Ureter (tissue), 1 donor: ENCODE measurements at places on chromosomes 7 and 10.

DNA sequence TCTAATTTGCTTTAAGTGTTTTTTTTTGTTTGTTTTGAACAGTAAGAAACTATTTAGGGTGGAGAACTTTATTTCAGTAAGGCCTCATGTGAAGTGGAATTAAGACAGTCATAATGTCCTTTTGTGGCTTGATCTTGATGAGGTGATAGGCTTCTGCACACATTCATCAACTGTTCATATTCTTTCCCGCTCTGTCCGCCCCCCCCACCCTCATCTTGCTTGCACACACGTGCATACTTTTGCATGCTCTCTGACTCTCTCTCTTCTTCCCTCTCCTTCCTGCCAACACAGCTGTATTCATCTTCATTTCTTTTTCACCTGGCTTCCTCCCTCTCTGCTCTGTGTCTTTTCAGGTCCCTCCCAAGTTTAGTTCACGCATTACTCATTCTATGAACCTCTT is 429.6 kb downstream of the AUTS2 start:
- DNase-seq = no peak

- no peak for DNase-seq
These were observed 21.8 kb upstream of the FIGNL1 start for GRCh38 chr7:50471970-50472369.

GRCh38 chr7:150944066-150945042 is 33.8 kb downstream of the KCNH2 start:
- DNase-seq = peak; percentile 70

DNA sequence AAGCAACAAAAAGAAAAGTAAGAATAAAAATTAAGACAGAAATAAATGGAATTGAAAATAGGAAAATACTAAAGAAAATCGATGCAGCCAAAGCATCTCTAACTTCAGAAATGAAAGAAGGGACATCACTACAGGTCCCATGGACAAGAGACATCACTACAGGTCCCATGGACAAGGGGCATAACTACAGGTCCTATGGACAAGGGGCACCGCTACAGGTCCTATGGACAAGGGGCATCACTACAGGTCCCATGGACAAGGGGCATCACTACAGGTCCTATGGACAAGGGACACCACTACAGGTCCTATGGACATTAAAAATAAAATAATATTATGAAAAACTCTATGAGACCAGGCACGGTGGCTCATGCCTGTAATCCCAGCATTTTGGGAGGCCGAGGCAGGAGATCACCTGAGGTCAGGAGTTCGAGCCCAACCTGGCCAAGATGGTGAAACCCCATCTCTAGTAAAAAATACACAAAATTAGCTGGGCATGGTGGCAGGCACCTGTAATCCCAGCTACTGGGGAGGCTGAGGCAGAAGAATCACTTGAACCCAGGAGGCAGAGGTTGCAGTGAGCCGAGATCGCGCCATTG is 101.0 kb upstream of the DNAAF5 start:
- DNase-seq = no peak

DNA sequence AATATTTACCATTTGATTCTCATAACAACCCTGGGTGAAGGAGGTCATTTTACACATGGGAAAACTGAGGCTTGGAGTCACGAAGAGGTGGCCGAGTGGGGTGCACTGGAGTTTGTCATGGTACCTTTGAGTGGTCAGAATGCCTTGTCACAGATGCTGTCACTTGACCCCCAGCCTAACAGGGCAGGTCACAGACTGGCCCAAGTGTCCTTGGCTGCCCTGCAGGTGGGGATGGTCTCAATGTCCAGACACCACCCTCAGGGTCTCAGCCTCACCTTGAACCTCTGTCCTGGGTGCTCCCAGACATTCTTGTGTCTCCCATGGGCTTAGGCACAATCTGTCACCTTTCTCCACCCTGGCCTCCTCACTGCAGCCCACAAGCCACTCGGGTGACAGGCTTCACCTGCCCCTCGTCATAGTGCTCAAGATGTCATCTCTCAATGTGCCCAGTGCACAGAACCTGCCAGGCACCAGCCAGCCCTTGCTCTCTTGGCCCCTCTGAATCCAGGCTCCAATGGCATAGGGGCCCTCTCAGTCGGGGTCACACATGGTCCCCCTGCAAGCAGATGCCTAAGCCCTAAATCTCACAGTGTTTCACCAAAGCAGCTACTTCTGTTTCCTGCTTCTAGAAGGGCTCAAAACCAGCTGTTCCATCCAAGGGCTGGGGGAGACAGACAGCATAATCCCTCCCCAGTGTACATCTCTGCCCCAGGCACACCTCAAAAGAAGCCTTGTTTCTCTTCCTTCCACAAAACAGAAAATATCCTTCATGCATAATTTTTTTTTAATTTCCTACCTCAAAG is 76.8 kb upstream of the NANOS1 start:
- peak; percentile 25 for DNase-seq

- DNase-seq = no peak
These were observed 61.5 kb downstream of the PON1 start for GRCh38 chr7:95262875-95263274.
